ENCODE measurements at places on chromosomes 7 and 10.
A peak's percentile ranks its signal among the peaks of the same experiment; 100 is the strongest.

GRCh38 chr10:98029149-98030092, 1.0 kb downstream of the CRTAC1 start:
- no peak for DNase-seq

DNA sequence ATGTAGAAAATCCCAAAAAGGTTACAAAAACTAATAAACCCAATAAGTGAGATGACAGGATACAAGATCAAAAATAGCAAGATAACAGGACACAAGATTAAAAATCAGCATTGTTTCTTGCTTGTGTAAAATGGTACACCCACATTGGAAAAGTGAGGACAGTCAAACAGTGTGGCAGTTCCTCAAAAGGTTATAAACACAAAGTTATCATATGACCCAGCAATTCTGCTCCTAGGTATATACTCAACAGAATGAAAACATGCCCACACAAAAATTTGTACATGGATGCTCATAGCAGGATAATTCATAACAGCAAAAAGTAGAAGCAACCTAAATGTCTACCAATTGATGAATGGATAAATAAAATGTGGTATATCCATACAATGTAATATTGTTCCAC, 105.8 kb downstream of the ARMH3 start:
- no peak for DNase-seq

DNA sequence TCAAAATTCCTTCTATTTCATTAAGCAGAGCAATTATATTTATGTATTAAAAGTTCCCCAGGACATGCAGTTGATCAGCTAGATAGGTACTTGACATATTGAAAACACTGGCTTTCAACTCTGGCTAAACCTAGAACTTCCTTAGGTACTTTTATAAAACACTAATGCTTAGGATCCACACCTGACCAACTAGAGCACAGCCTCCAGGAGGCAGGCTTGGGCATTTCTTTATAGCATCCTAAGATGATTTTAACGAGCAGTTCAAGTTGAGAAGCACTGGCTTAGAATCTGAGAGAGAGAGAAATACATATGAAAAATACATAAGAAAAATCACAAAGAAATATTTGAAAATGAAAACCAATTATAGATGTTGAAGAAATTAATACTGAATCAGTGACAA, 20.8 kb downstream of the SLC26A5 start:
- DNase-seq: no peak

DNA sequence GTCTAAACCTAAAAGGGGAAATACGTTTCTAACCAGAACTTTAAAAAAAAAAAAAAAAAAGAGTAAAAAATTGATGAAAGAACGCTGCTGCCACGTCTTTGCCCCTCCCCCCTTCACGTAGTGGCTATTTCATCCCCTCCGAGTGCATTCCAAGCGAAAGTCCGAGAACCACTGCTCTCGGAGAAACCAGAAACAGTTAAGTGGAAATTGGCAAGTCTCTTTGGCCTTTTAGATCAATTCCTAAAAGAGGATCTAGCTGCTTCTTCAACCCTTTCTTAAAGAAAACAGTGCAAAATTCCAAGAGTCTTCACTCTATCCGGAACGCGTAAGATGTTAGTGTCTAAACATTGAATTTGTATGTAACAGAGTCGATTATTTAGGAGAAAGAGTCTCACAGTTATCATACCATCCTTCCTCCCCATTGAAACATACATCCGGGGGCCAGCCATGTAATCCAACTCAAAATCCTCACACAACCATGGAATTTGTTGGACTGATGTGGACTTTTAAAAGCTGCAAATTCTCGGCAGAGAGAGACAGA, 1.1 kb downstream of the P4HA1 start:
- peak; percentile 53 for DNase-seq

- peak; percentile 47 for DNase-seq
Measured at GRCh38 chr7:39651265-39651664, 27.9 kb downstream of the RALA start.

DNA sequence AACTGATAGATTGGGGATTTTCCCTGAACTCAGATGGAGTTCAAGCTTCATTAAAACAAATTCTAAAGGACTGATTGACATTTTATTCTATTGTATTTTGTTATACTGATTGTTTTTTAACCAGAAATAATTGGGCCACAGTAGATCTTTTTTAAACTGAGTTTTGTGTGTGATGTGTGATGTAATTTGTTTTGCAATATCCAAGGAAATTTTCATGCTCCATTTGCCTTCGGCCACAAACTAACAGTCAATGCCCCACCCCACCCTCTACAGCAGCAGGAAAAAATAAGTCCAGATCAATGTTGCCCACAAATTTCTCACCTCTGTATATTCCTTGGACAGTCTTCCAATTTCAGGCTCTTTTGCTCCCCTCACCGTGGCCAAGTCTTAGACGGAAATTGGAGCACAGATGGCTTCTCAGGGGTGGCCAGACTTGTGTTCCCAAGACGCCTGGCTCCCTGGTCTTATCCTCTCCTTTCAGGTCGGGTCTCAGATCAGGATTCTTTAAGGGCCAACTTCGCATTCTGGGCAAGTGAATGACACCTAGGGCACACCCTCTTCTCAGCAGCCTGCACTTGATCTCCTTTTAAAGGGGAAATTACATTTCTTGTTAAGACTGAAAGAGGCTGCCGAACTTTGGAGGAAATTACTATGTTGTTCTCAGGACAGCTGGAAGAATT, at the start of gene SVOPL:
SVOPL (minus strand) TSS at position 506 of the 680 bp plus-strand sequence. CDS start 22,317 bp downstream, outside the sequence.
- DNase-seq: no peak

- DNase-seq: no peak
Measured at GRCh38 chr7:80632139-80632538, 6.3 kb upstream of the CD36 start.

DNA sequence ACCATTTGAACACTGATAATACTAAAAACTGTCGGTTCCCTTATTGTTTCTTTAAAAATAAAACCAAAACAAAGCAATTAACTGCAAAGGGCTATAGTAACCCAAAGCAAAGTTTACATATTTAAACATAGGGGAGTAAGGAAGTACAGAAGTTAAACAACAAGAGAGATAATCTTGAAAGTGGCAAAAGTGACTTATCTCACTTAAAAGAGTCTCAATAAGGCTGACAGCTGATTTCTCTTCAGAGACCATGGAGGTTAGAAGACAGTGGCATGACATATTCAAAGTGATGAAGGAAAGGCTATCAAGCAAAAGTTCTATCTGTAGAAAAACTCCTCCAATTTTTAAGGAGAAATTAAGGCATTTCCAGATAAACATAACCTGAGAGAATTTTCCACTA, 233.5 kb upstream of the HDAC9 start:
- DNase-seq: no peak

GRCh38 chr10:52644373-52645186, 128.0 kb downstream of the MBL2 start:
- DNase-seq: no peak

GRCh38 chr10:34814223-34814912, 728 bp downstream of the PARD3 start:
- no peak for DNase-seq

- no peak for DNase-seq
Measured at GRCh38 chr10:19577381-19577780, 238.9 kb upstream of the PLXDC2 start.

DNA sequence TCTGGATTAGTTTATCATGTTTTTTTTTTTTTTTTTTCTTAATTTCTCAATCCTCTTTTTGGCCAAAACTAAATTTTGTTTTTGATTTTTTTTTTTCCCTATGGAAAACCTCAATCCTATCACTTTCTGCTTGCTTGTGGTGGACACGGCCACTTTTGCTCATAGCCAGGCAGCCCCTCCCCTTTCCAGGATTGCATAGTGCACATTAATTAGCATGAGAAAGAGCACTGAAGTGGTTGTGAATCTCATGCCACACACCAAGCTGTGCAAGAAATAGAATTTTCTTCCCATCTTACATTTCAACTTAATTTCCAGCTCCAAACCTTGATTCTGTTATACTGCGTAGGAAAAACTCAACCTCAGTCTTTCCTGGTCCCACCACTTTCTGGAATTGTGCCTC, 34.6 kb downstream of the MGAM2 start:
- no peak for DNase-seq

DNA sequence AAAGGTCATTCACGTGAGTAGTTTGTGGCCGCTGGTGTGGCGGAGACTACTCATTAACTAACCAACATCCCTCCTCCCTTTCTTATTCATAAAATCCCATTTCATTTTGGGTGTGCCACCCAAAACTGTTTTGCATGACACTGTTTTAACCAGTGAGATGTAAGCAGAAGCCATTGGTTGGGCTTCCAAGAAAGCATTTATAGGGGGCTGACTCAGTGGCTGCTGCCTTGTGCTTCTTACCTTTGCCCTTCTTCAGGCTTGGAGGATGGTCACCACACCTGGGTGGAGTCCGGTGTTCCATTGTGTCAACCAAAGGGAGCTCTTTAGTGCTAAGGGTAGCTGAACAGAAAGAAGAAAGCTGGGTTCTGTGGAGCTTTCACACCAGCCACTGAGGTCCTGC, 37.2 kb upstream of the EPC1 start:
- DNase-seq: no peak

GRCh38 chr10:48463318-48464003, 141.4 kb downstream of the ARHGAP22 start:
- DNase-seq: no peak

DNA sequence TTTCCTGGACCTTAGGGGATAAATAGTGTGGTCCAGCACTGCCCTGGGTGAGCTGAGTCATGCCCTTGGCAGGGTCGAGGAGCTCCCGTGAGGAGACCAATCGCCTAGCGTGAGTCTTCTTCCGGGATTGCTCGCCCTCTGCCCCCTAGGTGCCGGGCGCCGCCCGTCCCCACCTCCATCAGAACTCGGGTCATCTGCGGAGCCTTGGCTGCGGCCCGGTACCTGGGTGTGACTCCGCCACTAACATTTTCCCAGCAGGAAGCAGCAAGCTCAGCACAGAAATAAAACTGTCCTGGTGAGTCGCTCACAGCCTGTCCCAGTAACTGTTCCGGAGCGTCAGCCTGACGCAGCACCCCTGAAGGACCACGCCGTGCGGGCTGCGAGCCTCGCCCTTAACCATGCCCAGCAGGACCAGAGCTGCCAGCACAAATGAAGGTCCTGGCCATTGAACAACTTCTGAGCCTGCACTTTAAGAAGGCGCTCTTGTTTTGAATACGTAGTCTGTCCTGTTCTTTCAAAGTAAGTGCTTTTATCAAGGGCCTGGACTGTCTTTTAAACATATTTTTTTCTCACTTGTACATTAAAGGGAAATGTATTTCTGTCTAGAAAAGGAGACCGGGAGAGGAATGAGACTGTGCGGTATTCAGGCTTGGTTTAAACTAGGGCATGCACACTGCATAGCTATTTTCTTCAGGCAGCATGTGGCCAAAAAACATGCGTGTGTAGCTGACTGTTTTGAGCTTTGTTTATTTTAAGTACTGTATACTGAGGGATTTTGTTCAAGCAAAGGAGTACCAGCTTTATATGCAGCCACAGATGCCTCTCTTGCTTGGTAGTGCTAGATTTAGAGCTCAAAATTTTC, 136.7 kb downstream of the HECW1 start:
- DNase-seq: peak; percentile 45

- no peak for DNase-seq
Measured at GRCh38 chr10:129771024-129771423, 193.1 kb downstream of the EBF3 start.

GRCh38 chr10:133278577-133279265, 2.1 kb upstream of the ADAM8 start:
- DNase-seq: no peak

DNA sequence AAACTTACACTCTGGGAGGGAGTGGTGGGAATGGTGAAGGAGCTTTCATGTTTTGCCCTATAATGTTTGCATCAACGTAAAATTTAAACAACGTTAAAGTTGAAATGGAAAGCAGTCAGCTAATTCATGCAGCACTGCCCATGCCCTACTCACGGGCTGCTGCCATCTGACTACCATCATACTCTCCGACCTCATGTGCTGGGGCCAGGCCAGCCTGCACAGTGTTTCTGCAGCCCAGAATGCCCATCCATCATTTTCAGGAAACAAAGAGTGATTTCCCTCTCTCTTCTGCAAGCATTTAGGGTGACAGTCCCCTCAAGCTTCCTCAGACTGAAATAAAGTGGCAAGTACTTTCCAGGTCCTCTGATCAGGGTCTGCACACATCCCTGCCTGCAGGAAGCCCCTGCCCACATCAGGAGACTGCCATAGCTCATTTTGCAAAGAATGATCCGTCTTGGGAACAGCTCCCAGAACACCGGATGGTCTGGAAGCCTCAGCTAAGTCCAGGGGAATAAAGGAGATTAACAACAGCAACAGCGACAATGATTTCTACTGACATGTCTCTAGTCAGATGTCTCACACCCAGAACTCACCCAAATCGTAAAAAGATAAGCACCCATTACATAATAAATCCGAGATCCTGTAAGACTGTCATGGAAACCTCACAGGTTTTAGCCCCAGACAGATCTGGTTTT, 40.3 kb downstream of the ARHGAP22 start:
- DNase-seq: no peak

DNA sequence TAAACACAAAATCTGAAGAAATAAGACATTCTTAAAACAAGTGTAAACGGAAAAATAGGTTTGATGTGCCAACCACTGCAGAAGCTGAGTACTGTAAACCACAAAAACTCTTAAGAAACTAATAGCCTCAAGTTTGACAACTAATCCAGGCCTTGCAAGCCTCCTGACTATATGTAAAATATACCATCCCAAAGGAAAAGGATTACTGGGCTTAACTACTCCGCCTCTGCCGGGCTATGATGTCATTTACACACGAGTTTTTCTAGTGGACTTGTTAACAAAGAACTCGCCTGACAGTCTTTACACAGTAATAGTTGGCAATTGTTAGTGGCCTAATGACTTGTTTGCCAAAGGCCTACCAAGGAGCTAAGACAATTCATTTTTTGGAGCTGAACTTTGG, 2.1 kb downstream of the KIF5B start:
- DNase-seq: no peak

DNA sequence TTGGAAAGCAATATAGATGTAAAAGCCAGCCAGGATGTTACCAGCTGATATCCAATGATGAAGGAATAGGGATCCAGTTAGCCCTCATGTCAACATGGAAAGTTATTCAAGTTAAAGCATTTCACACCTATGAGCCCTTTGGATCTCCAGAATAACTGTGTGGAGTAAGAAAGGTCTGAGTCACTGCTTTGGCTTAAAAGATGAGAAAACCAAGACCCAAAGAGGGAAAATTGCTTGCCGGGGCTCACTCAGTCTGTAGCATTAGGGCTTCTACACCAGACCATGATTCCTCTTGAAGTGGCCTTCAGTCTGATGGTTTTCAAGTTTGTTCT, 12.6 kb downstream of the LSM5 start:
- DNase-seq: no peak

- no peak for DNase-seq
Measured at GRCh38 chr7:55183897-55184296, 165.1 kb downstream of the EGFR start.

- peak; percentile 35 for DNase-seq
Measured at GRCh38 chr7:111229916-111230315, 139.0 kb downstream of the LRRN3 start.

GRCh38 chr7:44678101-44678470, 70.6 kb upstream of the ZMIZ2 start:
- no peak for DNase-seq

DNA sequence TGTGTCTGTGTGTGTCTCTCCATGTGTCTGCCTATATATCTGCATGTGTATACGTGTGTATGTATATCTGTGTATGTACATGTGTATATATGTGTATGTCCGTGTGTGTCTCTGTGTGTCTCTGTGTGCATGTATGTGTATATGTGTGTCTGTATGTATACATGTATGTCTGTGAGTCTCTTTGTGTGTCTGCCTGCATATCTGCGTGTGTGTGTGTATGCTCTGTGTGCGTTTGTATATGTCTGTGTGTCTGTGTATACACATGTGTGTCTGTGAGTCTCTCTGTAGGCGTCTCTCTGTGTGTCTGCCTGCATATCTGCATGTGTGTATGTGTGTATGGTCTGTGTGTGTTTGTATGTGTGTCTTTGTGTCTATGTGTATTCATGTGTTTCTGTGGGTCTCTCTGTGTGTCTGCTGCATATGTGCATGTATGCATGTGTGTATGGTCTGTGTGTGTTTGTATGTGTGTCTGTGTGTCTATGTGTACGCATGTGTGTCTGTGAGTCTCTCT, 23.7 kb upstream of the KLF6 start:
- no peak for DNase-seq
